ENCODE measurements at places on chromosomes 6 and 20.

GRCh38 chr6:27517928-27518787 lies 45.3 kb upstream of the ZNF184 start:
- peak; percentile 32 for DNase-seq

DNA sequence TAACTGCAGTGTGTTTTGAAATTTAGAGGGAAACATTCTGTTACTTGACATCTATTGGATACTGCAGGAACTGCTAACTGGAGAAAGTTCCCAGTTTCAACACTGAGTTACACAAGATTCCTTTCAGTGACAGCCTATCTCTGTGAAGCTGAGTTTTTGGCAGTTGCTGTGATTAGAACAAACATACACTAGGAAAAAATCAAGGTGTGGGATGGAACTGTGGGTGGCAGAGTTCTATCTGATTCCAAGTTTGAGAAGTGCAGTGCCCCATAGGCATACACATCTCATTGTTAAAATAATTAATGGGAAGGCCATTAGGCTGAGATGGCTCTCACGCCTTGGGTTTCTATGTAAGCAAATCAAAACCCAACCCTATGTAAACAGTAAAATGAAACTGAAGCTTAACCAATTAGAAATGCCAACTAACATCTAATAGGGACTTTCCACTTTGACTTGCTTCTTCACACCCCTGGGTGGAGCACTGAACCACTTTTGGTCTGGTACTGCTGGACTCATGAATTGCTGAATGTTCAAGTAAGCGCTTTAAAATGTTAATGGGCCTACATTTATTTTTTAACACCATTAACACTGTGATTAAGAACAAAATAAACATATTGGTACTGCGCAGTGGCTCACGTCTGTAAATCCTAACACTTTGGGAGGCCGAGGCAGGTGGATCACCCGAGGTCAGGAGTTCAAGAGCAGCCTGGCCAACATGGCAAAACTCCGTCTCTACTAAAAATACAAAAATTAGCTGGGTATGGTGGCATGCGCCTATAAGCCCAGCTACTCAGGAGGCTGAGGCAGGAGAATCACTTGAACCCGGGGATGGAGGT lies 55.2 kb upstream of the TBC1D7 start:
- DNase-seq, result peak; percentile 83

GRCh38 chr6:40960742-40961430 lies 78.1 kb downstream of the UNC5CL start:
- no peak for DNase-seq

- DNase-seq, result peak; percentile 51
Observed at GRCh38 chr6:10411971-10412460, 2.9 kb downstream of the TFAP2A start.

GRCh38 chr20:25491446-25492038 lies 84.1 kb downstream of the GINS1 start:
- DNase-seq, result no peak

DNA sequence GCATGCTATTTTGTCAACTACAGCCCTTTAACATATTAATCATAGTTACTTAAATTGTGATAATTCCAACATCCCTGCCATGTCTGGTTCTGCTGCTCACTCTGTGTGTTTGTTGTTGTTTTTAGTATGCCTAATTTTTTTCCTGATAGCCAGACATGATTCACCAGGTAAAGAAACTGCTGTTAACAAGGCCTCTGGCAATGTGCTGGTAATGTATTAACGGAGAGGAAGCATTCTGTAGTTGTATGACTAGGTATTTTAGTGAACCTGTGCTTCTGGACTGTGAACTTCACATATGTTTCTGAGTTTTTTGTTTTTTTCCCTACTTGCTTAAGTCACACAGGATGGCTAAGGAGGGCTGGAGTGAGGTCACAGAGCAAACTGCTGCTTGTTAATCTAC lies 4.8 kb downstream of the DYNLT2 start:
- no peak for DNase-seq

DNA sequence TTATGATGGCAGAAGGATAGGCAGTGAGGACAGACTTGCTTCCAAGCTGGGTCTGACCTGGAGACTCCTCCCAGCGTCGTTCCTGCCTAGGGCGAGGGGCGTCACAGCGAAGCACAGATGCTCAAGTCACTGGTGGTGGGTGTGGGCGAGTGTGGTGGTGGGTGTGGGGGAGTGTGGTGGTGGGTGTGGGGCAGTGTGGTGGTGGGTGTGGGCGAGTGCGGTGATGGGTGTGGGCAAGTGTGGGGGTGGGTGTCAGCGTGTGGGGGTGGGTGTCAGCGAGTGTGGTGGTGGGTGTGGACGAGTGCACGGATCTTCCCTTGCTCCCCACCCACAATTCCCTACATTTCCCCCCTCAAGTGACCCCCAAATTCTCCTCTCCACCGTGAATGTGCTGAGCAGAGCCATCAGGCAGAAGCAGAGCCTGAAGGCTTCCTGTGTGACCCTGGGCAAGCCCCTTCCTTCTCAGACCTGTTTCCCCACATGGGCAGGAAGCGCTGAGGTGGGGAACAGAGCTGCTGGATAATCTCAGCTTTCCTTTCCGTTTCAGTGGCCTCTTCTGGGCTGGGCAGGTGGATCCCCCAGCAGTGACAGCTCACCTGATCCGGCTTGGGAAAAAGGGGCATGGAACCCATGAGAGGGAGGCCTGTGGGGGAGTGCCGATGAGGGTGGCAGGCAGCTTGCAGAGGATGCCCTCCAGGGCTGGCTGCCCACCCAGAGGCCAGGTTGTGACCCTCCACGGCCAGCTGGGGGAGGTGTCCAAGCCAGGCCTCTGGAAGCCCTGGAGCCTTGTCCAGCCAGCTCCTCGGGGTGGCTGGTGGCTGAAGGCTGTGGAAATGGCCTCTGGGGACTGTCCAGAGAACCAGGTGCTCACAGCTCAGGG lies 42.9 kb downstream of the RSPO4 start:
- no peak for DNase-seq

Measured in HT-29 (cell line).